ENCODE measurements at places on chromosomes 12 and 14.
A peak's percentile ranks its signal among the peaks of the same experiment; 100 is the strongest.

GRCh38 chr12:7833831-7834230 is 38.9 kb downstream of the SLC2A14 start:
- H3K36me3 ChIP-seq, result no peaks in the 10 kb centered on the region
- no peak overlapping the region for H3K4me3 ChIP-seq
- no peaks in the 10 kb centered on the region for H3K27me3 ChIP-seq

DNA sequence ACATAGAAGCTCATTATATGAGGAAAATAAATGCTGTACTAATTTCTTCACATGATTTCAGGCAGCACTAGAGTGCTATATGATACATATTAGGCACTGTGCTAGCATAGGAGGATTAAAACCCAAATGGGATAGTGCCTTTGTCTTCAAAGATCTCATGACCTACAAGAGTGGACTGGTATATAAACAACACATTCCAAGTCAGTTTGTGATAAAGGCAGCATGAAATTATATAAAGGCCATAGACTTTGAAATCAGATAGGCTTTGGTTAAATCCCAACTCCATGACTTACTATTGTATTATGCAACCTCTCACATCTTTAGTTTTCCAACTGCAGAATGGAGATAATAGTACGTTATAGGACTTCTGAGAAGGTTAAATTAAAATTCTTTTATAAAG is 179.7 kb downstream of the RAD51B start:
- no peaks in the 10 kb centered on the region for H3K36me3 ChIP-seq
- H3K4me3 ChIP-seq, result no peak overlapping the region
- peak; percentile 31 for DNase-seq

- peak; percentile 64 for DNase-seq
- peak overlapping the region; percentile 35 for H3K27ac ChIP-seq
- no peaks in the 10 kb centered on the region for H3K27me3 ChIP-seq
- H3K4me1 ChIP-seq, result peaks cover 2% of the 10 kb centered on the region
- H3K4me3 ChIP-seq, result peak overlapping the region; percentile 54
Observed at GRCh38 chr12:78406828-78407227, 457.7 kb upstream of the SYT1 start.

DNA sequence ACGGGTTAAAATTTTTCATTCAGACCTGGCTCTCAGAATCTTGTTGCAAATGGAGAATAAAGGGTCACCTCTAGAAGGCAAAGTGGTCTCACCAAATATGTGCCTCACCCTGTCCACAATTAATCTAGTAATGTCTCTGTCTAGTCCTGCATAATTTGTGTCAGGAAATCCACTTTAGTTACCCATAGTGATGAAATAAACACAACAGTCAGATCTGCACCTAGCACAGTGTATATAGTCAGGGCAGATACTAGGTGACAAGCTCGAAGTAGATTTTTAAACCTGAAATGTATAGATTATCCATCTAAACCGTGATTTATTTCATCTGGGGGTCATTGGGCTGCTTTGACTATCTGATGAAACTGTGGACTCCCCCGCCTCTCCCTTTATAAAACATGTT is 15.9 kb upstream of the FLVCR2 start:
- no peaks in the 10 kb centered on the region for H3K4me1 ChIP-seq
- no peak overlapping the region for H3K27ac ChIP-seq
- H3K4me3 ChIP-seq, result no peak overlapping the region

GRCh38 chr12:3892631-3893030 is 19.4 kb upstream of the PARP11 start:
- no peak overlapping the region for H3K27ac ChIP-seq
- no peak for DNase-seq
- H3K36me3 ChIP-seq, result no peaks in the 10 kb centered on the region
- no peak overlapping the region for H3K4me3 ChIP-seq
- no peaks in the 10 kb centered on the region for H3K4me1 ChIP-seq
- H3K27me3 ChIP-seq, result peaks cover 17% of the 10 kb centered on the region

DNA sequence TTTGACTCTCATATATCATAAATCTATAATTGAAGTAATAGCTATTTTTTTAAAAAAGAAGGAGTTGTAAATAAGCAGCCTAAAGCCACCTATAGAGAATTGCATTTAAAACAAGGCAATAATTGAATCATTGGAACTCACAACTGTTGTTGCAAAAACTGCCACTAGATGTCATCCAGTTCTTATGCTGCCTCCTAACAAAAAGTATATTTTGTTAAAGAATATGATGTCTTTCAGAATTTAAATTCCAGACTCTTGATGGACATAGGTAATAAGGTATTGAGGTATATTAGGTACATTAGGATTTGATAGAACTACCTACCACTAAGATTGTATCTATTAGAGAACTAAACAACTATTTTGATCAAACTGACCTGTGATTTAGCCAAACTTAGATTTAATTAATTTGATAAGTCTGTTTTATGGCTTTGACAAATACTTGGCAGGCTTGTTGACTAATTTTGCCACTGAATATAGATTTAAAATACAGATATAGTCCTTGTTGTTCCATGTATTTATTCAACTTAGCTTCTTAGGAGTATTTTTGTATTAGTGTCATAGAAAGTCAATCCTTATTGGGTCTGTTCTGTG is 401.4 kb downstream of the RPL10L start:
- H3K27me3 ChIP-seq, result no peaks in the 10 kb centered on the region
- DNase-seq, result peak; percentile 54
- H3K27ac ChIP-seq, result no peak overlapping the region
- no peaks in the 10 kb centered on the region for H3K36me3 ChIP-seq
- H3K4me1 ChIP-seq, result no peaks in the 10 kb centered on the region
- no peak overlapping the region for H3K4me3 ChIP-seq

- no peak overlapping the region for H3K4me3 ChIP-seq
- no peak for DNase-seq
- H3K36me3 ChIP-seq, result peaks cover 12% of the 10 kb centered on the region
Observed at GRCh38 chr14:96284430-96284829, 28.4 kb downstream of the BDKRB1 start.

GRCh38 chr12:13887779-13888388 is 93.5 kb downstream of the GRIN2B start:
- no peak overlapping the region for H3K4me3 ChIP-seq
- no peaks in the 10 kb centered on the region for H3K27me3 ChIP-seq
- no peaks in the 10 kb centered on the region for H3K4me1 ChIP-seq
- no peaks in the 10 kb centered on the region for H3K36me3 ChIP-seq
- DNase-seq, result no peak

GRCh38 chr12:75632442-75632841 is 121.0 kb upstream of the KRR1 start:
- no peaks in the 10 kb centered on the region for H3K36me3 ChIP-seq
- no peak overlapping the region for H3K27ac ChIP-seq
- peak overlapping the region; percentile 12 for H3K4me3 ChIP-seq
- H3K27me3 ChIP-seq, result no peaks in the 10 kb centered on the region
- no peak for DNase-seq

GRCh38 chr12:78204926-78205325 is 374.2 kb downstream of the NAV3 start:
- H3K36me3 ChIP-seq, result peaks cover 57% of the 10 kb centered on the region
- no peak for DNase-seq
- H3K4me1 ChIP-seq, result peaks cover 5% of the 10 kb centered on the region
- no peak overlapping the region for H3K27ac ChIP-seq
- H3K4me3 ChIP-seq, result no peak overlapping the region
- H3K27me3 ChIP-seq, result no peaks in the 10 kb centered on the region

DNA sequence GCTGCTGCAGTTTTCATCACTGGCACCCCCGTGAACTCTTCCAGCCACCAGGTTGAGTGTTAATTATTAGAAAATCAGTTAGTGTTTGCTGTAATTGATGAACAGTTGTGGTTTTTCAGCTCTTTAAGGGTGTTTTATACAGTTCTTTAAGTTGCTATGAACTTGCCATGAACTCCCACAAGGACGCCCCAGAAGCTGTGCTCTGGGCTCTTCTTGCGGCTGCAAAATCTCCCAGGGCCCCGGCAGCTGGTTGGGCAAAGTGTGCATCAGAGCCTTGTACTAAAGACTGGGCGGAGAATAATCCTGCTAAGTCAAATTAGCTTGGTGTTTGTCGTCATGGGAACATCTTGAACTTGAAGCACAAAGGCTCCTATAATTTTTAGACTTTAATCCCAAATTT is 82.2 kb downstream of the EML1 start:
- no peak overlapping the region for H3K4me3 ChIP-seq
- no peak for DNase-seq
- no peak overlapping the region for H3K27ac ChIP-seq
- H3K4me1 ChIP-seq, result peaks cover 2% of the 10 kb centered on the region
- no peaks in the 10 kb centered on the region for H3K36me3 ChIP-seq

DNA sequence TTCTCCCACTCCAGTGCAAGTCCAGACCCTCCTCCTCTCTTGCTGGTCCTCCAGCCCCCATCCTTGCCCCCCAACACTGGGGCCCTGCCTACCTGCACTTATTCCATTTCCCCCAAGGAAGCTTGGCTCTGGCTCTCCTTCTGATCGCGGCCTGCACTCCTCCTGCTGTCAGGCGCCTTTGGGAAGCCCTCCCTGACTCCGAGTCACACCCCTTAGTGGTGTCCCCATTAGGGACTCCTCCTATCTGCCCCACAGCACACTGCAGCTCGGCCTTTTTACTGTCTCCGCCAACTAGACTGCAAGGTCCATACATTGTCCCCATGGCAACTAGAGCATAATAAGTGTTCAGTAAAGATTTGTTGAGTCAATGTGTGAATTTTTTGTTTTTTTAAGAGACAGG is 32.9 kb downstream of the FIGNL2 start:
- no peak overlapping the region for H3K27ac ChIP-seq
- peaks cover 13% of the 10 kb centered on the region for H3K4me1 ChIP-seq
- H3K36me3 ChIP-seq, result no peaks in the 10 kb centered on the region
- peaks cover 10% of the 10 kb centered on the region for H3K27me3 ChIP-seq

DNA sequence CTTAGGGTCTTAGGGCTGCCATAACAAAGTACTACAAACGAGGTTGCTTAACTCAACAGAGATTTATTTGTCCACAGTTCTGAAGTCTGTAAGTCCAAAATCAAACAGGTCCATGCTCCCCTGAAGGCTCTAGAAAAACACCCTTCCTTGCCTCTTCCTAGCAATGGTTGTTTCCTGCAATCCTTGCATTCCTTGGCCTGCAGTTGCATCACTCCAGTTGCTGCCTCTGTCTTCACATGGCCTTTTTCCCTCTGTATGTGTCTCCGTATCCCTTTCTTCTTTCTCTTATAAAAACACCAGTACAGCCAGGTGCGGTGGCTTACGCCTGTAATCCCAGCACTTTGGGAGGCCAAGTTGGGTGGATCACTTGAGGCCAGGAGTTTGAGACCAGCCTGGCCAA is 17.4 kb downstream of the KCNMB4 start:
- H3K27ac ChIP-seq, result no peak overlapping the region
- H3K27me3 ChIP-seq, result no peaks in the 10 kb centered on the region
- peak; percentile 10 for DNase-seq
- H3K36me3 ChIP-seq, result no peaks in the 10 kb centered on the region
- H3K4me1 ChIP-seq, result no peaks in the 10 kb centered on the region
- no peak overlapping the region for H3K4me3 ChIP-seq

- no peak for DNase-seq
- H3K36me3 ChIP-seq, result no peaks in the 10 kb centered on the region
- H3K4me1 ChIP-seq, result no peaks in the 10 kb centered on the region
- H3K4me3 ChIP-seq, result peak overlapping the region; percentile 72
Observed at GRCh38 chr14:69593018-69593677, 18.2 kb upstream of the SUSD6 start.

DNA sequence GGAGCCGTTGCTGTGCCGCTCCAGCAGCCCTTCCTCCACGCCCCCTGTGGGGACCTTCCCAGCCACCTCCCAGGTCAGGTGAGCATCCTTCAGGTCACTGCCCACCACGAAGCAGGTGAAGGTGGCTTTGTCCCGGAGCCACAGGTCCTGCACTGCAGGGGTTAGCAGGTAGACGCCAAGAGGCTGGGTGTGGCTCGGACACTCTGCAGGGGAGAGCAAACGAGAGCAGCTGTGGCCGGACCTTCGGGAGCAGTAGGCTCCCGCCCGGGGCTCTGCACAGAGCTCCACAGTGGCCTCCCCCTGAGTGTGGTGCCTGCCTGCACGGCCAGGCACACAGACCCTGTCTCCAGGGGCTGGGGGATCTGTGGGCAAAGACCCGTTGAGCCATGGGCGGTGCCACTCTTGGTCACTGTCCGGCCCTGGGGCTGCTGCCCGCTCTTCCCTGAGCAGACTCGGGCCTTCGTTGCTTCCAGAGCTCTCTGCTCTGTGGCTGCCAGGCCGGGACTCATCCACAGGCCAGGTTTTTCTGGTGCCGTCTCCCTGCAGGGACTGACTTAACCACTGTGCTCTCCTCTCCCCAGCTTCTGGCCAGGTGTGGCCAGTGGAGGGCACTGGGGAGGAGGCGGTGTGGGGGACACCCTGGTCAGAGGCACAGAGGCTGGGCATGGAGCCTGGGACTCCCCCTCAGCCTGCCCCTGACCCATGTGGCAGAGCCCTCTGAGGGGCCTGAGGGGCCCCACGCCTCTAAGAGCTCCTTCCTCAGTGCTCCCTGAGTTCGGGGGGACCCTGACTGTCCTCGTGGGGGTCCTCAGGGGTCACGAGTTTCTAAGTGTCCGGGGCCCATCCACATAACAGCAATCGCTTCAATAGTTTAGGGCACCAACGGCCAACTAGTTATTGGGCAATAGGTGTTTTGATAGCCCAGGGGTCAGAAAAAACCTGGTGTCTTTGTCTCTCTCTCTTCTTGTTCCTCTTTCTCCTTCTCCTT is 314.9 kb downstream of the TMEM121 start:
- H3K4me1 ChIP-seq, result no peaks in the 10 kb centered on the region
- no peaks in the 10 kb centered on the region for H3K27me3 ChIP-seq
- H3K4me3 ChIP-seq, result no peak overlapping the region

- DNase-seq, result no peak
- no peaks in the 10 kb centered on the region for H3K27me3 ChIP-seq
- H3K4me1 ChIP-seq, result no peaks in the 10 kb centered on the region
- H3K4me3 ChIP-seq, result no peak overlapping the region
- no peak overlapping the region for H3K27ac ChIP-seq
Observed at GRCh38 chr14:33010495-33010894, 71.8 kb downstream of the NPAS3 start.

DNA sequence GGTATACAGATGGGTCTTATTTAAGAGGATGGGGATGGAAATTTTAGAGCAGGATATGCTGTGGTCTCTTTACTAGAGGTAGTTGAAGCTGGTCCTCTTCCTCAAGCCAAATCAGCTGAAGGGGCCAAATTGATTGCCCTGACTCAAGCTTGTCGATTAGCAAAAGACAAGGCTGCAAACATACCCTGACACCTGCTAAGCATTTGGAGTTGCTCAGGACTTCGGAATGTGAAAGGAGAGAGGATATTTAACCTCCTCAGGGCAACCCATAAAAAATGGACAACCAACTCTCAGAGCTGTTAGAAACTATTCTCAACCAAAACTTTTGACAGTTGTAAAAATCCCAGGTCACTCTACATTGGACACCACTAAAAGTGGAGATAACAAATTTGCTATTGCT is 15.6 kb downstream of the PTGDR start:
- H3K4me3 ChIP-seq, result no peak overlapping the region
- H3K27ac ChIP-seq, result no peak overlapping the region

DNA sequence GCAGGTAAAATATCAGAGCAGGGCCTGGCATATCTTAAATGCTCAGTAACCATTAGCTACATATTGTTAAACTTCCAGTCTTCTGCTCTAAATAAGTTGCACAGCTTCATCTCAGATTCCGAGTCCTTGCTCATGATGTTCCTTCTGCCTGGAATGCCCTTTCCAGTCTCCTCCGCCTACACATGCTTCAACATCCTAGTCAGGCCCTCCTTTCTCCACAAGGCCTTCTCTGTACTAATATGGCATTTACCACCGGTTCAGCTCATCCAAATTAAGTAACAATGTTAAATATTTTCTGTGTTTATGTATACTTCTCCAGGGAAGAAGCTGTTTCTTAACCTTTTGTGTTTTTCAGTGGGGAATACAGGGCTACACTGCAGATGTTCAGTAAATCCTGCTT is 8.5 kb downstream of the DHH start:
- DNase-seq, result no peak
- no peak overlapping the region for H3K27ac ChIP-seq
- H3K4me1 ChIP-seq, result peaks cover 15% of the 10 kb centered on the region
- peaks cover 30% of the 10 kb centered on the region for H3K27me3 ChIP-seq
- H3K36me3 ChIP-seq, result no peaks in the 10 kb centered on the region

GRCh38 chr12:62530596-62530995 is 64.0 kb downstream of the MON2 start:
- H3K4me3 ChIP-seq, result no peak overlapping the region
- DNase-seq, result peak; percentile 66
